HCEC 1CT (cell line): ENCODE measurements at places on chromosomes 1 and 21.
A peak's percentile ranks its signal among the peaks of the same experiment; 100 is the strongest.

DNA sequence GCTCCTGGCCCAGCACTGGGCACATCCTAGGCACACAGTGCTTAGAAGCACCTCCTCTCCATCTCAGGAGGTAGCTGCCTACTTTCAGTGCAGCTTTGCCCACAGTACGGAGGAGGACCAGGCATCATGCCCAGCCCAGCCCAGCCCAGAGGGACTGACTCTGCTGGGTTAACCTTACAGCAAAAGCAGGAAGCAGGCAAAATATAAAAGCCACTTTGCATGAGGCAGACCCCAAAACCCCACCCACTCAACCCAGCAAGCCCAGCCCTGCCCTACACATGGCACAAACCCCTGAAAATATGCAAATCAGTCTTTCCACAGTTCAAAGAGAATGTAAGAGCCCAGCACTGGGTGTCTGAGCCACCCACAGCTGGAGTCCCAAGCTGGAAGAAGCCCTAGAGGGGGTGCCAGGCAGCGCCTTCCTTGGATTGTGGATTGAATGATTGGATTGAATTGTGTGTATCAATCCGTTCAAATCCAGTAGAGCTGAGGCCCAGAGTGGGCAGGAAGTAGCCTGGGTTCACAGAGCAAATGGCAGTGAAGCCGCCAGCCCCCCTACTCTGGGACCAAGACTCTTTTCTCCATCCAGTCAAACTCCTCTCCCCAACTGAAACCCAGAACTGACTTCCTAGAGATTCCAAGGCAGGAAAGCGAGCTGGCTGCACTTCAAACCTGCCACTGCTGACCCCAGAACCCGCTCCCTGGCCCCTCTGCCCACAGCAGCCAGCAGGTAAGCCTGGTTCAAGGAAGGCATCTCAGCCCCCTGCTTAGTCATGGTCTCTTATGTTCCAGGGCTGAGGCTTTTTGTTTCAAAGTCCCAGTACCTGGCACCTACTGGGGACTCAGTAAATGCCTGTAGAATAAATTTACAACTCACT, 117.7 kb downstream of the LACTBL1 start:
- DNase-seq = no peak

GRCh38 chr1:161484613-161485012, 20.6 kb upstream of the FCGR2A start:
- DNase-seq = no peak

DNA sequence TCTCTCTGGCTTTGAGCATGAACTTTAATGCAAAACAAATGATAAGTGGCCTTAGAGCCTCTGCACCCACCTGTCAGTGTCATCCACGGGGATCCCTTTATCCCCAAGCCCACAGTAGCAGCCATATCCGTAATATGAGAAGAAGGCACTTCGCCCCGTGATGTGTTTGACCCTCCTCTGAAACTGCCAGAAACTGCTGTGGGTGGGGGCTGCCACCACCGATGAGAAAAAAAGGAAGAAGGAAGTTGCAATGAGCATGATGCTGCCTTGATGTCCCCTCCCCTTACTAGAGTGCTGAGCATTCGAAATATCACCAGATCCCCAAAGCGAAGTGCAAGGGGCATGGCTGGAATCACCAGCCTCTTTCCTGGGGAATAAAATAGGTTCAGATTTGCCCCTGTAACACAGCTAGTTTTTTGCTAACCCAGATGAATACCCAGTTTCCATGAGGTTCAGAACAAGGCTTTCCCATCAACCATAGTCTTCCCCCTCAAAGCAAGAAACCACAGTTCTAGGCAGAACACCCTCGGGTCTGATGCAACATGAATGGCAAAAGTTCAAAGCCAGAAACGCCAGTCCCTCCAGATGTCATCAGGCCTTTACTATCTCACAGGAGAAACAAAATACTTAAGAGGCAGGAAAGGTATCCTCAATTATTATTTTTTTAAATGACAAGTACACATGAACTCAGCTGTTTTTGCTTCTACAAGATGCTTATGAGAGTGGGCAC, 10.8 kb upstream of the UBXN10 start:
- no peak for DNase-seq

DNA sequence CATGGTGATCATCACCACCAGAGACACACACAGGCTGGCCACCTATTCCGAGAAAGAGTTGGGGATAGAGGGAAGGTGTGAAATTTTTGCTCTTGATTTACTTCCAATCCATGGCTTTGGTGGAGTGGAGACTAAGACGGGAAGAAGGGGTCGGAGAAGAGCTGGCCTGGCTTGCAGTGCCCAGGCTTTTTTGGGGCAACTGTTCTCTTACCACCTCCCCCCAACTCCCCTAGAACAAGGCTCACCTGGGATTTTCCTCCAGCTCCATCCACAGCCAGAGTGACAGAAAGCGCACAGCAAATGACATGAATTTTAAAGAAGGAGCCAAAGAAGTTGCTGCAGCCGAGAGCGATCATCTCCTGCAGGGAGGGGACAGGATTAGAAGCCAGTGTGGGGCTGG, 16.0 kb downstream of the SLC26A9 start:
- no peak for DNase-seq

DNA sequence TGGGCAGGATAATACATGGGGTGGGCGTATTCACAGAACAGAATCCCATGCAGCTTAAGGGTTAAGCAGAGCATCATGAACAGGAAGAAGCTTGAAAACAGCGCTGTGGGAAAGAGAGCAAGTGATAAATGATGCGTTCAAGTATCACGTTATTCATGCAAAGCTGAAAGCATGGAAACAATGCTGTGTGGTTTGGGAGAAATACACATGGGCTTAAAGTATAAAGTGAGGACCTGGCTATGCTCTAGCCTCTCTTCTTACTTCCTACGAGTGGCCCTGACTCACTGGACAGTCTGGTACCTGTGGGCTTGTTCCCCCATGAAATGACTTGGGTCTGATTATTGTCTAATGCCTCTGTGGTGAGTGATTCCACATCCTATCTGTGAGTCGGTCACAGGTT, 25.7 kb downstream of the TMPRSS2 start:
- no peak for DNase-seq

- DNase-seq = peak; percentile 95
Measured at GRCh38 chr1:111565079-111565478, 54.5 kb upstream of the RAP1A start.

DNA sequence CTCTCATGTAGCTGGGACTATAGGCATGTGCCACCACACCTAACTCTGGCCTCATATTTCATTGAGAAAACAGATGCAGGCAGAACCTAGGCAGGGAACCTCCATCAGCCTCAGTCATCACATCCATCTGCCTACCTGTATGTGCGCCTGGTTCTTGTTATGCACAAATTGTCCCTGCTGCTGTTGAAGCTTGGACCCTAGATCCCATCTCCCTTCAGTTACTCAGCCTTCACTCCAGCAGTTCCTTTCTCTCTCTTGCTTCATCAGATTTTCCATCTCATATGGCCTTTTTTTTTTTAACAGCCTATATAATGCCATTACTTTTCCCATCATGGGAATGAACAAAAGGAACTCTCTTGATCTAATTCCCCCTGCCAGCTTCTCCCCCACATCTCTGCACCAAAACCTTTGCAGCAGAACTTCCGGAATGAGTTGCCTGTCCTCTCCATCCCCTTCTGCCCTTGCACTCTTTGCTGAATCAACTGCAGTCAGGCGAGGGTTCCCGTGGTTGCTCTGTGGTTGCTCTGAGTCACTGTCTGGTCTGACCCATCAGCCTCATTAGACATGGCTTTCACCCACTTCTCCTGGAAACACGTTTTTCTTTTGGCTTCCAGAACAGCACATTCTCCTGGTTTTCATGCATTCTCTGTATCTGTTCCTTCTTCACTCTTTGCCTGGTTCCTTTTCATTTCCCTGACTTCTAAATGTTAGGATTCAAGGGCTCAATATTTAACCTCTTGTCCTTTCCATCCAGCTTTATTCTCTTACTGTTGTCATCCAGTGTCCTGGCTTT, 41.5 kb downstream of the UBE4B start:
- DNase-seq = peak; percentile 95

GRCh38 chr1:168608796-168609715, 32.7 kb downstream of the XCL1 start:
- DNase-seq = no peak

DNA sequence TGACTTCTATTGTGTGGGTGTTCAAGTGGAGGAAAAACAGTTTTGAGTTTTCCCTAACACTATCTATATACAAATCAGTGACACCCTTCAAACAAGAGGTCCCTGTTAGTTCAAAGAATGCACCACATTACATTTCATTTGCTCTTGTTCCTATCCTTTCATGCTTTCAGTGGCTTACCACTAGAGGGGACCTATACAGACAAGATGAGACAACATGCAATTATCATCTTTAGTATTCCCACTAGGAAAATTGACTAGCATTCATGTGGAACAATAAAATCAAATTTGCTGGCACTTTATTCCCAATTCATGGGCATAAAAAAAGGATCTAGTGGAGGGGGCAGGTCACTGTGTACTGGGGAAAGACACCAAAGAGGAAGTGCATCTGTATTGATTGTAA, 13.3 kb upstream of the SIPA1L2 start:
- DNase-seq = no peak

DNA sequence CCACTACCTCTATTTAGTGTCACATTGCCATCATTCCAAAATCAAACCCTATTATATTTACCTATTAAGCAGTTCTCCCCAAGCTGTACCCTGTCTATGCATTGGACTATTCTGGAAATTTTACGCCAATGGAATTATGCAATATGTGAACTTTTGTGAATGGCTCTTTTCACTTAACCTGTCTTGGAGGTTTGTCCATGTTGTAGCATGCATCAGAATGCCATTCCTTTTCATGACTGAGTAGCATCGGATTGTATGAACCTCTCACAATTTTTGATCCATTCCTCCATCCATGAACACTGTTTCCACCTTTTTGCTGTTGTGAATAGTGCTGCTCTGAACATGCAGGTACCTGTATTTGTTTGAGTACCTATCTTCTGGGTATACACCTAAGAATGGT, 33.7 kb downstream of the FAM163A start:
- DNase-seq = no peak

DNA sequence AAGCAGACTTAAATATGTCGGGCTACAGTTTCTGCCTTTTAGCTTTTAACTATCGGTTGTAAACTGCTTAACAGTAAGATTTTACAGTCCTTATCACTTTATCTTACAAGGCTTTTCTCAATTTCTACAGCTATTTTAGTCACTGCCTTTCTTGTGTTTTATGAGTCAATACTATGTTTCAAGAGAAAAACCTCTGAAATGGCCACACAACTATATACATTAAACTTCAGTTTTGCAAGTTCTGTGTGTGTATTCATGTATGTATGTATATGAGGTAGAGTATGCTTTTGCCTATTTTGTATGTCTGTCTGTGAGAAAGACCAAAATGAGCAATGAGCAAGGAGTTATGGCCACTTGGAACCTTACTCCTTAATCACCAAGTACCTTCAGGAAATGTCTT, 169.8 kb downstream of the SYT2 start:
- no peak for DNase-seq

- DNase-seq = peak; percentile 93
Measured at GRCh38 chr1:66521721-66522365, 12.1 kb upstream of the SGIP1 start.

GRCh38 chr1:39871796-39872195, 11.5 kb downstream of the TRIT1 start:
- no peak for DNase-seq

- DNase-seq = peak; percentile 18
Measured at GRCh38 chr1:35115459-35116383, 36.5 kb downstream of the ZMYM1 start.

DNA sequence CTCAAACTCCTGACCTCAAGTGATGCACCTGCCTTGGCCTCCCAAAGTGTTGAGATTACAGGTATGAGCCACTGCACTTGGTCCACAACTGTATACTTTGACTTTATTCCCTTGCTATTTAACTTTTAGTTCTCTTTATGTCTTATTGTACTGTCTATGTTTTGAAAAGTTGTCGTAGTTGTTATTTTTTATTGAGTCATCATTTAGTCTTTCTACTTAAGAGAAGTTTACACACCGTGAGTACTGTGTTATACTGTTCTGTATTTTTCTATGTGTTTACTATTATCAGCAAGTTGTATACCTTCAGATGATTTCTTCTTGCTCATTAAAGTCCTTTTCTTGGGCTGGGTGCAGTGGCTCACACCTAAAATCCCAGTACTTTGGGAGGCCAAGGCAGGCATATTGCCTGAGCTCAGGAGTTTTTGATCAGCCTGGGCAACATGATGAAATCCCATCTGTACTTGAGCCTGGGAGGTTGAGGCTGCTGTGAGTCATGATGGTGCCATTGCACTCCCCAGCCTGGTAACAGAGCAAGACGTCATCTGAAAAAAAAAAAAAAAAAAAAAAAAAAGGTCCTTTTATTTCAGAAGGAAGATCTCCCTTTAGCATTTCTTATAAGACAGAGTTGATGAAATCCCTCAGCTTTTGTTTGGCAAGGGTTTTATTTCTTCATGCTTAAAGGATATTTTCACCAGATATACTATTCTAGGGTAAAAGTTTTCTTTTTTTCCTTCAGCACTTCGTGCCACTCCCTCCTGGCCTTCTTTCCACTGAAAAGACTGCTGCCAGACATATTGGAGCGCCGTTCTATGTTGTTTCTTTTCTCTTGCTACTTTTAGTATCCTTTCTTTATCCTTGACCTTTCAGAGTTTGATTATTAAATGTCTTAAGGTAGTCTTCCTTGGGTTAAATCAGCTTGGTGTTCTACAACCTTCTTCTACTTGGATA, 47.6 kb downstream of the TNFSF18 start:
- peak; percentile 92 for DNase-seq

DNA sequence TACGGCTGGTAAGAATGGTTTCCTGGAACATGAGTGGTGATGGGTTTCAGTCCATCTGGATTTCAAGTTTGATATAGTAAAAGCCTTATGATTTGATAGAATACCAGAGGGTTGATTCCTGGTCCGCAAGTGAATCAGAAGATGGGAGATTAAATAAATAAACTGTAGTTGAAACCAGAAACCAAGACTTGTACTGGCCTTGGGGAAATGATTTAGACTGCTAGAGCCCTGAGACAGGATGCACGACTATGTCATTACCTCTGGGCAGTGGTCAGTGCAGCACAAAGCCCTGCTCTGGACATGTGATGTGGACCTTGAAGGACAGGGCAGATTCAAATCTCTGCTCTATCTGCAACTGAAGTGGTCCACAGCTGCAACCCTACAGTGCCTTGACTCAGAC, 15.6 kb upstream of the FMOD start:
- no peak for DNase-seq

DNA sequence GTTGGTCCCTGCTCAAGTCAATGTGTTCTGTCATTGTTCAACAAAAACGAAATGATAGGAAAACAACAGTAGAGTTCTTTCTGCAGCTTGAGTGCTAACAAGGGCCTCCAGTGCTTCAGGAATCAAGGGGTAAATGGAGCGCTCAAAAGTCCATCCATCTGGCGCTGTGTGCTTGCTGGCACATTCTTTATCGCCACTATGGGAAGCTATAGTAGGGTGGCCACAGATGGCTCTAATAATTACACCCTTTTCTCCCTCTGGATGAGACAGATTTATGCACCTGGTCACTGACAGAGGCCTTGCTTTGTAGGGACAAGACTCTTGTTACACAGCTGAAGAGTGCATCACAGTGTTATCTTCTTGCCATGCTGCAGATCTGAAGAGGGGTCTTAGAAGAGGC, 136.0 kb downstream of the GDAP2 start:
- DNase-seq = no peak

DNA sequence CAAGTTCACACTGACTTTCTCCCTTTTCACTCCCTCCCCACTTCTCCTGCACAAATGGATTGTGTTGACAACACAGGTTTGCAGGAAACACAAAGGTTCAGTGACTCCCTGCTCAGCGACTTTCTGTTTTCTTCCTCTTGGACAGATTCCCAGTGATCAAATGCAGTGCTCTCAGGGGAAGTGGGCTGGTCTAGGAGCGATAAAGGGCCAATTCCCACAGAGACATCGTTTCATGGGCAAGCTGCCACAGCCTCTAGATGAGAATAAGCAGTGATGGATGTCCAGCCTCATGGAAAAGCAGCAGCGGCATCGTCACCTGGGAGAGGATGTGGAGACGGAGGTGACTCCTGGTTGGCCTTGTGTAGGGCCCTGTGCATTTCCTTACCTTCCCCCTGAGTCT, 30.6 kb downstream of the FYB2 start:
- DNase-seq = no peak
